ENCODE measurements at places on chromosomes 16 and 17. TPM values are rescaled to one million over a fixed set of nuclear protein-coding genes. Genes with fewer than 3 reads are reported as not detected.

Gene ATP2A3
- 19.4 TPM for total RNA-seq

GRCh38 chr17:78356101-78356713 is 3.7 kb downstream of the SOCS3 start:
- DNase-seq: peak; percentile 64

GRCh38 chr17:3712811-3713463 is 10.8 kb upstream of the HASPIN start:
- DNase-seq: no peak

DNA sequence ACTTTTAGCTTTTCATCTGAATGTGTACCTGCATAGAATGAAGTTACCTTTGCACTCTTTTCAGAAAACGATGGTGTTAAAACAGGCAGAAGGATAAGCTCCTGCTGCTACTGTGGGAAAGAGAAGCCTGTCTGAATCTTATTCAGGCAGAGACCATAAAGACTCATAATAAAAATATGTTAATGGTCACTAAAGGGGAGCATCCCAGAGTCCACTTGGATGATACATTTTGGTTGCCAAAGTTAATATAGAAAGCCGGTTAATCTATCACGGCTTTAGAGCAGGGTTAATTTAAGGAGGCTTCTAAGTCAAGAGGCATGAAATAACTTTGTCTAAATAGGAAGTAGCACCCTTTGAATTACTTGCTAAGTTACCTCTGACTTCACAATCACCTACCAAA is 2.9 kb downstream of the MARCHF10 start:
- no peak for DNase-seq

GRCh38 chr16:84446596-84447392 is 57.7 kb downstream of the MEAK7 start:
- no peak for DNase-seq

All from adrenal gland (tissue), 19 donors.